ENCODE measurements at places on chromosomes 2 and 18.

DNA sequence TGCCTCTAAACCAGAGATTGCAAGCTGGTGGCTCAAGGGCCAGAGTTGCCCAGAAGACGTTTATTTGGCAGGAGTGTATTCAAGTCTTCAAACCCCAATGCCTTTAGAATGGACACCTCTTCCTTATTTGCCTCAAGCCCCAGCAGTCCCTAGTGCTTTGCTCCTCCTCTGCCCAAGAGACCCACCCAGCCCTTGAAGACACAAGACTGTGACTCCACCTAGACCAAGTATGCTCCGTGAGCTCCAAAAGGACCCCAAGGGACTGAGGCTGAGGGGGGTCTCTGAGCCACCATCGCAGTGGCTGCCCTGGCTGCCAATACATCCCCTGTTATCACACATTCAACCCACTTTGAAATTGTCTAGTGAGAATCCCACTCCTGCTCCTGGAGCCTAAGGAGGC lies 99.3 kb downstream of the COL6A3 start:
- DNase-seq, result no peak

DNA sequence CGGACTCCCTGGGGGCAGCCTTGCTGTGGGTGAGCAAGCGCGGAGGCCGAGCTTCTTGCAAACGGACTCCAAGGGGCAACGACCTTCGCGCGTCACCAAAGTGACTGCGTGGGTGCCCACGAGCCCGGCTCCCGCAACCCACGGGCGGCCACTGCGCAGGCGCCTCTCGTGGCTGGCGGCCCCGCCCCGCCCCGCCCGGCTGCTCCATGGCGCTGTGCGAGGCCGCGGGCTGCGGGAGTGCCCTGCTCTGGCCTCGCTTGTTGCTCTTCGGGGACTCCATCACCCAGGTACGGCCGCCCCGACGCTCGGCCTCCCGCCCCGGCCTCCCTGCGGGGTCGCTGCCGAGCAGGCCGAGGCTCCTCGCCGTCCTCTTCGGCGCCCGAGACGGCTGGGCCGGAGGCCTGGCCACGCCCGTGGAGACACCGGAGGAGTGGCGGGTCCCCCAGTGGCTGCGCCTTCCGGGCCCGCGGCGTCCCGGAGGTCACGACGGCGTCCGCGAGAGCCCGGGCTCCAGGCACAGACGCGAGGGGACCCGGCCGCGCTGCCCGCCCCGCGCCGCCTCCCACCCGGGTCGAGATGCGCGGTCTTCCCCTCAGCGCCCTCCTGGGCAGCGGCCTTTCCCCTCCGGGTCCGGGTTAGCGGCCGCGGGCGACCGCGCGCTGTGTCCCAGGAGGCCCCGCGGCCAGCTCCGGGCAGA lies at the start of gene IAH1:
Gene IAH1, plus strand, starts transcription at position 191 of the 697 bp plus-strand sequence. Its CDS starts 16 bp downstream, at position 207.
- DNase-seq, result peak; percentile 29

GRCh38 chr2:236753606-236754270 lies 184.1 kb downstream of the ACKR3 start:
- no peak for DNase-seq

DNA sequence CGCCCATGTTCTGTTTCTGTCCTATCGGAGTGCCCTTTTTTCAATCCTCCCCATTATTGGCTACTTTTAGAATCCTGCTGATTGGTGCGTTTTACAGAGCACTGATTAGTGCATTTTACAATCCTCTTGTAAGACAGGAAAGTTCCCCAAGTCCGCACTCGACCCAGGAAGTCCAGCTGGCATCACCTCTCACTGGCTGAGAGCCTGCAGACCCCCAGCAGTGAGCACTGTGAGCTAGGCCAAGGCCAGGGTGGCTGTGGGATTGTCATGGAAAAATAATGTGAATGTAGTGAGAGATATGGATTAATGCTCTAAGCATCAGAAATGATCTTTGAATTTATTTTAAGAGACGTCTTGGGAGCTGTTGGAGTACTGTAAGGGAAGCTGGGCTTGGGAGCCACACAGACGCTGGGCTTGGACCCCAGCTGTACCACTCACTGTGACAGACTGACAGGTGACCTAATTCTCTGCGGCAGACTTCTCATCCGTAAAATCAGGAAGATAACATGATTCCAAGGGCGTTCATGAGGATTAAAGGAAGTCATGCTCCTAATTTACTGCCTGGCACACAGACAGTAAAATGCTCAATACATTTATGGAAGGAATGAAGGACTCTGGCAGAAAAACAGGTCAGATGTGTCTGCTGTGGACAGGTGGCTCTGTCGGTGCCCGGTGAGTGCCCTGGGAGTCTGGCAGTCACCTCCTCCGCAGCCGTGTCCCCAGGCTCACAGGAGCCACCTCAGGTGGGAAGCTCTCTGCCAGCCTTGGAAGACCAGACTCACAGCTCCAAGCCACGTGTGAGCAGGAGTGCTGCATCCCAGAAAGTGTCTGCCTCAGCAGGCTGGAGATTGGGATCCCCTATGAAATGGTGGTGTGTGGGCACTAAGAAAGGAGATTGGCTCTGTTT lies 105.5 kb downstream of the FAM168B start:
- no peak for DNase-seq

DNA sequence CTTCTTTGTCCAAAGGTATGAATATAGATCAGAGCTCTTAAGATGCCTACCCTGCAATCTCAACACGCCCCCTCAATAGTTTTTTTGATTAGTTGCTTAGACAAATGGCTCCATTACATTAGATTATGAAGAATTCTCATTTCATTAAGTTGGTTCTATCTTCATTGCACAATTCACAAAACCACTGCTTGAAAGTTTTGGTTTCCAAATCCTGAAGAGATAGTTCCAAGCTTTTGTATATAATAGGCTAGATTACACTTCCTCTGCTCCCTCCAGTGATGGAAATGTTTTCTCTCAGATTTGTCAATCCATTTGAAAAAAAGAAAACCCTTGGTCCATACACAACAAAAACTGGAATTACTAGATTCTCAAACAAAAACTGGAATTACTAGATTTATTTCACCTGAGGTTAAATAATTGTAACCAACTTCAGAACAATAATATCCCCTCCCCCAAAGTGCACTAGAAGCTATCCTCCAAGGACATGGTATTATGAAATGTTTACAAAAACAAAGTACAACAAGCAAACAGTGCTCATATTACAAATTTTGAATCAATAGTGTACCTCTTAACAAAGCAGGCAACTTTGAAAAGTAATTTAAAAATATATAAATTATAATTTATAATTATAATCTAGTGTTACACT lies 6.8 kb upstream of the TLK1 start:
- no peak for DNase-seq

GRCh38 chr18:71951001-71951400 lies 593.1 kb downstream of the CBLN2 start:
- no peak for DNase-seq

DNA sequence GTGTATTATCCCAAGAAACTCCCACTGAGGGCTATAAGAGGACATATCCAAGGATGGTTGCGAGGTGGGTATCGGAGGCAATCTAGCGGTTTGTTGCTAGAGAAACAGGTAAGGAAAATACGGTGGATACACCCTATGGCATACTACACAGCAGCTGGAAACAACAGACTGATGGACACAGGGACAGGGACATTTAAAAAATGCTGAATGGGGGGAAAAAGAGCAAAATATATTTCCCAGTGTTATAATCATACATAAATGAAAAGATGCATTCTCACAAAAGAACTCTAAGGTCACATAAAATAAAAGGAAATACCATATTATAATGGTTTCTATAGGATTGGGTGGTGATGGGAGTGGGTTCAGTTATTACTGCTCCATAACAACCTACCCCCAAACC lies 95.9 kb downstream of the SMC6 start:
- no peak for DNase-seq

DNA sequence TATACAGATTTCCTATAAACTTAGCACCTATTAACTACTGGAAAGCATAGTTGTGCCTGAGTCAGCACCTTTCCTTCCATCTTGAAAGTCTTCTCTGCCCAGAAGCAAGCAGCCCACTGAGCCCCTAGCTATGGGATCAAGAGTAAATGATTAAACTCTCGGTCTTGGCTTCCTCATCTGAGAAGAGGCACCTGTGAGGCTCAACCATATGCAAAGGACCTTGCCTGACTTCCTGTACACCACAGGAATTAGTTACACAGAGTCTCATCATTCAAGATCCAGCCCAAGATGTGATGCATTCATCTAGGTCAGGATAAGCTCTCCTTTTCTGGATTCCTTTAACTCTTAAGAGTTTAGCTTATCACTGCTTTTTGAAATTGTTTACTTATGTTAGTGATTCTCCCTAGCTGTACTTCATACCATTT lies 96.0 kb downstream of the CDH2 start:
- DNase-seq, result no peak

DNA sequence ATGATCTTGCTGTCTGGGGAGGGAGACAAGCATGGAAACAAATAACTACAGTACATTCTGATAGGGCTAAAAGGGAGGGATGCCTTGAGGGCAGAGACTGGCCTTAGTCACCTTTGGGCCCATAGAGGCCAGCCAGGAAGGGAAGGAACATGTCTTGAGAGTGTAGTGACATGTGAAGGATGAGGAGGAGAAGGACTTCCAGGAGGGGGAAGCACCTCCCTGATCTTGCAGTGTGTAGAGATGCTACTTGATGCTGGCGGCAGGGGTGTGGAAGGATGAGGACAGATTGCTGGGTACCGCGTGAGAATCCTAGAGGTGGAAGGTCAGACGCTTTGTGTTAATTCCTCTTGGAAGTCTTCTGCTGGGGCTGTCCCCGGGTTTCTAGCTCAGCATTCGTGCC lies 13.1 kb downstream of the TET3 start:
- DNase-seq, result no peak

DNA sequence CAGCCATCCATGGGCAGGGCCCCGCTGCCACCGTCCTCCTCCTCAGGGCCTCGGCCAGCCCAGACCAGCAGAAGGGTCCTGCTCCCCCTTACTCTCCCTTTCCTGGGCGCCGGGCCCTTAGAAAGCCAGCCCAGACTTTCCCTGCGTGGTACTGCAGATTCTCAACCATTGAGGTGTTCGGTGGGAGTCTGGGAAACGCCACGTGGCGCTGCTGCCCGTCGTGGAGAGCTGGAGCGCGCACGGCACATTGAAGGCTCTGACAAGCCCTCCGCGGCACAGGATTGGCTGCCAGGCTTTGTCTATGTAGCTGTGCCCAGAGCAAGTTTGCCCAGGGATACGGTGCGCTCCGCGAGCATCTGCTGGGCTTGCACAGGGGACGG lies 10.4 kb upstream of the KLHL30 start:
- no peak for DNase-seq

GRCh38 chr2:27078267-27079194 lies at the start of gene EMILIN1:
TSS of gene EMILIN1 (plus strand) at chr2:27078615. CDS start at chr2:27079066, 451 bp downstream.
- no peak for DNase-seq

DNA sequence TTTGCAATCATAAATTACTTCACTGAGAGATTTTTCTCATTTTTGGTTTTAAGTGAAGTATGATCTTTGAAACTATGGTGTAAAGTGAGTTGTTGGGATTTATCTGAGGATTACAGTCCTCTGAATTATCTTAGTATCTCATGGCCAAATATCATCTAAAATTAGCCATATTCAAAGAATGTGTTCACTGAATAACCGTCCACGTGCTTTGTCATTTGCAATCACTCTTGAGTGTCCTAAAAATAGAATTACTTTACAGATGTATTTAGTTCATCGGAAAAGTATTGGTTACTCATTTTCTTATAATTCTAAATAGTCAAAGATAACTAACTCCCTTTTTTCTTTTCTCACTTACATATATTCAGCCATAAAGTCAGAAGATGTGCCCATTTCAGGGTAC lies 141.2 kb downstream of the RTN4 start:
- no peak for DNase-seq

DNA sequence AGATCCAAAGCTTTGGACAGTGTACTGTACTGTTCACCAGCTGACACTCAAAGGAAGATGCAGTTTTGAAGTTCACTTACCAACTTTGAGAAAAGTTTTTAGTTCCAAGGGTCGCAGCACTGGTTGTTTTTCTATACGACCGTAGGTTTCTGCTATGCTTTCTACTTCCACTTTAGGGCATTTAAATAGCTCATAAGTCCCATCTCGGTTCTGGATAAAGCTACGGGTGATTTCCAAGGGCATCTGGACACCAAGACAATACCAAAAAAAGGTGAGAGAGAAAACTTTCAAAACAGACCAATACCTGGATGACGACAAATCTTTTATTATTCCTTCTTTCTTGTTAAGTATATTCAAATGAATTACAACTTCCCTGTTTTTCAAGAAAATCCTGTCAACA lies 30.3 kb downstream of the C2orf42 start:
- no peak for DNase-seq

GRCh38 chr18:67728364-67728763 lies 211.8 kb upstream of the DSEL start:
- no peak for DNase-seq

DNA sequence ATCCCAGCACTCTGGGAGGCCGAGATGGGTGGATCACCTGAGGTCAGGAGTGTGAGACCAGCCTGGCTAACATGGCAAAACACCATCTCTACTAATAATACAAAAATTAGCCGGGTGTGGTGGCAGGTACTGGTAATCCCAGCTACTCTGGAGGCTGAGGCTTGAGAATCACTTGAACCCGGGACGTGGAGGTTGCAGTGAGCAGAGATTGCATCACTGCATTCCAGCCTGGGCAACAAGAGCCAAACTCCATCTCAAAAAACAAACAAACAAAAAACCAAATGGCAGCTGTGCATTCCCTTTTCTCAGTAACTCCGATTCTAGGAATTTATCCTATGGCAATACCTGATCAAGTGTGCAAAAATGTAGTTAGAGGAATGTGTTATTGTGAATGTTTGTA lies 4.7 kb upstream of the GRHL1 start:
- no peak for DNase-seq

- DNase-seq, result peak; percentile 21
These were observed 68.5 kb downstream of the COPS8 start for GRCh38 chr2:237154082-237154638.

DNA sequence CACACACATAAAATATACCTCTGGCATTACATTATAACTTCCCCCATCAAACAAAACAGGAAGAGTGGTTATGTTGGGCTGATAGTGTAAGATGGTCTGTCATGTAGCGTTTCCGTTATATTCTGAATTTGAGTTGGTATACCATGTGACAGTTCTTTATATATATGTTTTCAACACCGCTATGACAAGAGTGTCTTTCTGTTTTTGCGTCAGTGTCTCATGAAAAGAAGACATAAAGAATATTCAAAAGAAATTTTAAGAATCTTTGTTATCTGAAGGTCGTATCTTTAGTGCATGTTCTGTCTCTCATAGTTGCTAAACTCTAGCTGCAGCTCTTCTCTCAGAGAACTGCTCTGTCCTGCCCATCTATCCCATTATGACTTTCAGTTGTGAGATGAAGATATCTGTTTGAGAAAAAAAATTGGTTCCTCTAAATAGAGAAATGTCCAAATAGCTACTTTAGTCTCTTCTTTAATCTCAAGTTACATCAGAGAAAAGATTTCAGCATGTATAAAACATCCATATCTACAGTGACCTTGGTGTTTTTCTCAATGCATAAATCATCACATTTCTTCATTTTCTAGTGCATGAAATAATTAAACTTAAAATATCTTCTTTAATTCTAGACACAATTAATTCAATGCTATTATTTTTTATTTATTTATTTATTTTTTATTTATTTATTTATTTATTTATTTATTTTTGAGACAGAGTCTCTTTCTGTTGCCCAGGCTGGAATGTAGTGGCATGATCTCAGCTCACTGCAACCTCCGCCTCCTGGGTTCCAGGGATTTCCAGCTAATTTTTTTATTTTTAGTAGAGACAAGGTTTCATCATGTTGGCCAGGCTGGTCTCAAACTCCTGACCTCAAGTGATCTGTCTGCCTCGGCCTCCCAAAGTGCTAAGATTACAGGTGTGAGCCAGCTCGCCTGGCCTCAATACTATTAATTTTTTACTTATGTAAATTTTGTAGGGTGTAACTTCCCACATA lies 24.3 kb upstream of the PSME4 start:
- DNase-seq, result no peak

GRCh38 chr18:35189510-35189909 lies 51.3 kb upstream of the ZNF397 start:
- no peak for DNase-seq

Measured in NK-92 treated with Interleukin-12 subunit alpha and Interleukin-12 subunit beta, amount 100 ng/mL, for 24 hours (cell line).